ENCODE measurements at places on chromosomes 4 and X.

- no peaks in the 10 kb centered on the region for H3K27me3 ChIP-seq
- no peak overlapping the region for H3K4me3 ChIP-seq
- no peaks in the 10 kb centered on the region for H3K4me1 ChIP-seq
- no peak for DNase-seq
- no peaks in the 10 kb centered on the region for H3K36me3 ChIP-seq
These were observed 41.0 kb upstream of the JADE1 start for GRCh38 chr4:128768373-128768996.

DNA sequence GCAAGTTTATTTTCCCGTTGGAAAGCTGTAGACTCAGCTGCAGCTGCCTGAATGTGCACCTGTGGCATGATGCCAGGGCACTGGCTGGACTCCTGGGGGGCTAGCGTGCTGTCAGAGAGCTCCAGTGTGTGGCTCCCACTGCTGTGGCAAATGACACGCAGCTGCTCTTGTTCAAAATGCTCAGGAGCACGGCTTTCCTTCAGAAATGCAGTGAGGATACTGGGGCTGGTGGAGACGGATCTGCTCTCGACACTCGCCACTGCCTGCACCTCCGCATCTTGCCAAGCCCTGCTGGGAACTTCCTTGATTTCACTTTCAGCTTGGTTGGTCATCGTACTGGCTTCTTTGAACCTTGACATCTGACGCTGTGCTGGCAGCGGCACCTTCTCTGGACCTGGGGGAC, 58.7 kb downstream of the GPRIN3 start:
- H3K36me3 ChIP-seq = no peaks in the 10 kb centered on the region
- no peaks in the 10 kb centered on the region for H3K4me1 ChIP-seq
- no peaks in the 10 kb centered on the region for H3K27me3 ChIP-seq

- H3K4me1 ChIP-seq = no peaks in the 10 kb centered on the region
- DNase-seq = no peak
- H3K36me3 ChIP-seq = no peaks in the 10 kb centered on the region
- no peak overlapping the region for H3K27ac ChIP-seq
- no peak overlapping the region for H3K4me3 ChIP-seq
These were observed 54.3 kb downstream of the TLL1 start for GRCh38 chr4:165927366-165927765.

DNA sequence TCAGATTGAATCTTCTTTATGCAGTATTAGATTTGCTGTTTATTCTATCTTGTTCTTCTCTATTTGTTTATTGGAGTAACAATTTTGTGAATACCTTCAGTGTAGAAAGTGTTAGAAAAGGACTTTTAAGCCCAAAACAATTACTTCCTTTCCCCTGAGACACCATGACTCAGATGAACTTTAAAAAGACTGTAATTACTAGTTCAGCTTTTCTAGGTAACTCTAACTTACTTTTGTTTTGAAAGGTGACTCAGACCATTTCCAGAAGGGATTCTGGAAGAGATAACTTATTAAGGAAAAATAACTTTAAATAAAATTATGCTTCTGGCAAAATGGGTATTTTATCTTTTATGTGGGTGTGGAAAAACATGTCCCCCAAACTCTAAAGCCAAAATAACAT, 561.5 kb upstream of the PCDH10 start:
- H3K4me1 ChIP-seq = no peaks in the 10 kb centered on the region
- H3K27me3 ChIP-seq = no peaks in the 10 kb centered on the region
- H3K27ac ChIP-seq = no peak overlapping the region
- H3K36me3 ChIP-seq = no peaks in the 10 kb centered on the region
- H3K4me3 ChIP-seq = no peak overlapping the region

- H3K36me3 ChIP-seq = no peaks in the 10 kb centered on the region
- H3K4me3 ChIP-seq = no peak overlapping the region
These were observed 486.5 kb upstream of the HTR2C start for GRCh38 chrX:114097427-114097826.

DNA sequence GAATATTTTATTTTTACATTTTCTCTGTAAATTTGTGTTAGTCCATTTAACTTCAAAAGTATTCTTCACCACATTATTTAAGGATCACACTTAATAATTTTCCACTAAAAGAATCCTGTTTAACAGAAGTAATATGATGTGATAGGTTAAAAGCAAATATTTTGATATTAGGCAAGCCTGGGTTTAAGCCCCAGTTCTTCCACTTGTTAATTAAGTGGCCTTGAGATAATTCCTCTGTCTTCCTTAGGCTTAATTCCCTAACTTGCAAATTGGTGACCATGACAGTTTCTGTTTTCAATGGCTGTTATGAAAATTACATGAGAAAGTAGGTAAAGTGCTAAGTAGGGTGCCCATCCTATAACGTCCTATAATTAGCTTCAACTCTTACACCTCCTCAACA, 129.9 kb upstream of the ATOH1 start:
- H3K36me3 ChIP-seq = no peaks in the 10 kb centered on the region
- no peaks in the 10 kb centered on the region for H3K27me3 ChIP-seq
- H3K4me3 ChIP-seq = no peak overlapping the region
- no peak overlapping the region for H3K27ac ChIP-seq
- no peak for DNase-seq

DNA sequence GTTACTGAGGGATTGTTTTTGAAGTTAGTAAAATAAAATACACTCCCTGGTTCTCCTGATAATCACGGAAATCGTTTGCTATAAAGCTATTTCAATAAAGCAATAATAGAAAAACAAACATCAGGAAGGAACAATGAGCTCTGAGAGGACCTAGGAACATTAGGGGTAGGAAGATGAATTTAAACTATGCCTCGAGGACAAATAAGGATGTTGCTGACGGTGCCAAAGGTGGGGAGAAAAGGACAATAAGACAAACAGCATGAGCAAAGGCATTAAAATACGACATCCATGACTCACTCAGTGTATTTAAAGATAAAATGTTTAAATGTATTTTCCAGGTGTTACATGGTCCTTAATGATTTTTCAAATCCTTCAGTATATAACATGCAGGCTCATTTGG, 110.3 kb downstream of the MTNR1A start:
- H3K4me1 ChIP-seq = no peaks in the 10 kb centered on the region
- H3K27ac ChIP-seq = no peak overlapping the region
- no peak for DNase-seq
- H3K4me3 ChIP-seq = no peak overlapping the region
- H3K27me3 ChIP-seq = no peaks in the 10 kb centered on the region

- no peaks in the 10 kb centered on the region for H3K27me3 ChIP-seq
- H3K4me1 ChIP-seq = peaks cover 2% of the 10 kb centered on the region
- DNase-seq = no peak
- H3K4me3 ChIP-seq = no peak overlapping the region
- H3K36me3 ChIP-seq = no peaks in the 10 kb centered on the region
These were observed 64.2 kb upstream of the SPP1 start for GRCh38 chr4:87911252-87911774.

Data from aorta (tissue), 5 donors.